ENCODE measurements at places on chromosomes 5 and 9.

- no peak for DNase-seq
- no peaks in the 10 kb centered on the region for H3K27me3 ChIP-seq
- no peak overlapping the region for H3K4me3 ChIP-seq
Measured at GRCh38 chr5:171946000-171946781, 60.2 kb downstream of the FBXW11 start.

- H3K4me3 ChIP-seq: no peak overlapping the region
- H3K36me3 ChIP-seq: peaks cover 9% of the 10 kb centered on the region
- H3K4me1 ChIP-seq: peaks cover 39% of the 10 kb centered on the region
- DNase-seq: no peak
Measured at GRCh38 chr9:36382484-36382883, 17.6 kb downstream of the RNF38 start.

DNA sequence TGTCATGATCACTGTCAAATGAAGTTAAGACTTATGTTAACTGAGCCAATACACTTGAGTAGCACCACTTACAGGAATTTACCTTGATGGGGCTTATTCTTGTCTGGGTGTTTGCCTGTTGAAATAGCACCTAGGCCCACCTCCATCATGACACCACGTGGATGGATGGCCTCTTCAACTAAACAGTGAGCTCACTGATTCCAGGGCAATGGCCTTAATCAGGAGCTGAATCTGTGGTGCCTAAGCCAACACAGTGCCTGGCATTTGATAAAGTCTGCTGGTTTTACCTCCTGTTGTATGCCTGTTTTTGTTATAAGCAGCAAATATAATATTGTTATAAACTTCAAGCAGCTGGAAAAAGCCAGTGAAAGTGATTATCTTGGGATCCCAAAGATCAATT lies 190.5 kb downstream of the LURAP1L start:
- DNase-seq: no peak
- H3K27ac ChIP-seq: no peak overlapping the region
- peaks cover 4% of the 10 kb centered on the region for H3K36me3 ChIP-seq
- H3K27me3 ChIP-seq: no peaks in the 10 kb centered on the region

DNA sequence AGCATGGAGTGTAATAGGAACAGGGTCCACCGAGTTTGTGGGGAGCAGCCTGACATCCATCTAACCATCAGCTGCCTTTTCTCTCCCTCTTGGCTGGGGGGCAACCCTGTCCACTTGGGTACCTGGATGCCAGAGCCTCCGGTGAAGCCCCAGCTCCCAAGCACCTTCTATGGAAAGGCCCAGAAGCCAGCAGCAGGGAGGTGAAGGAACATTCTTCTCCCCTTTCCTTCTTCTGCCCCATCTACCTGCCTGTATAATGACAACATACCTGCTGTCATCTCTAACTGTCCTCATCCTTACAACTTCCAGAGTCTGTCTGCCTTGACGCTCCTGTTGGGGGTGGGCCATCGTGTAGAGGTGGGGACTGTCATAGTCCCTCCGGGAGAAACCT lies 33.1 kb downstream of the THBS4 start:
- no peaks in the 10 kb centered on the region for H3K36me3 ChIP-seq
- H3K4me3 ChIP-seq: no peak overlapping the region
- H3K27ac ChIP-seq: no peak overlapping the region
- H3K27me3 ChIP-seq: peaks cover 8% of the 10 kb centered on the region
- H3K4me1 ChIP-seq: peaks cover 12% of the 10 kb centered on the region

DNA sequence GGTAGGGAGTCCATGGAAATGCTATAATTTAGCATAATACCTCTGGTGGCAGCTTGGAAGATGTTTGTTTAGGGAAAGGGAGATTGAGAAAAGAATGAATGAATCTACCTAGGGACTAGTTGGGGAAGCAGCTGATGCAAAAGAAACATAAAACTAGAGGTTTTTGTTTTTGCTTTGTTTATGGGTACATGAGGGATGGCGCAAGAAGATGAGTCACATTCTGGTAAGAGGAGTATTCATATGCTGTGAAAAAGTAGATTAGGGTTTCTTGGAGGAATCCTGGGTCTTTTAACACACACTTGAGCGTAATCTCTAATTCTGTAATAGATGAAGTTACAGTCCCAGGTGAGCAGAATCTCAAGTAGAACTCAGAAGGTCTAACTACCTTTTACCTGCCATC lies 17.1 kb downstream of the C9orf43 start:
- peaks cover 26% of the 10 kb centered on the region for H3K27me3 ChIP-seq
- no peak overlapping the region for H3K27ac ChIP-seq
- no peak overlapping the region for H3K4me3 ChIP-seq
- H3K4me1 ChIP-seq: peaks cover 5% of the 10 kb centered on the region
- no peaks in the 10 kb centered on the region for H3K36me3 ChIP-seq

DNA sequence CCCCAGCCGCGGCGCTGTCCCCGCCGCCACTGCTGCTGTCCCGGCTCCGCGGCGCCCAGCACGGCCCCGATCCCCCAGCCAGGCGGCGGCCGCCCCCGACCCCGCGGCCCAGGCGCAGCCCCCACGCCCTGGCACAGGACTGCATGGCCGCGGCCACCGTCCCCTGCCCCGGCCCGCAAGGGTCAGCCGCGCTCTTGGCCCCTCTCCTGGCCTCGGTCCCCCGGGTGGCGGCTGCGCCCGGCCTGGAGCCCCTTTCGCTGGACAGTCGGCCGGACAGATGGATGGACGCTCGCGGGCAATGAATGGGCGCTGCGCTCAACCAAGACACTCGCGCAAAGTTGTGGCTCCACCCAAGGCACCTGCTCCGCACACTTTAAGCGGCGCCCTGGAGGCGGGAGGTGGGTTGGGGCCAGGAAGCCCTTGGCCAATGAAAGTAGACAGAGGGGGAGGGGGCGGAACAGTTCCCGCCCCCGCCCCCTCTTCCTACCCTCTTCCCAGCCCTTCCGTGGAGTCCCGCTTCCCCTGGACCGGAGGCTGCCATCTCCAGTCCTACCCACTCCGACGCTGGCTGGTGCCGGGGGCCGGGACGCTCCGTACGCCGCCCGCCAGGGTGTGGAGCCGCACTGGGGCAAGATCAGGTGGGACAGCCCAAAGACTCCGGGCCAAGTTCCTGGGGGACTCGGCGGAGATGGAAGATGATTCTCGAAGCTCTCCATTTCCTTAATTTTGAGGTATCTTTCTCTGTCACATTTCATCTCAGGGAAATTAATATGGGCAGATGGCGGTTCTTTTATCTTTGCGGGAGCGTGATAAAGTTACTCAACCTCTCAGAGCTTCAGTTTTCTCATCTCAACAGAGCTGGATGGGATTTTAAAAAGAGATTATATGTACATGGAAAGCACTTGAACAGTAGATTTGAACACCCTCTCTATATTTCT lies at the start of gene GLDC:
Gene GLDC (minus strand): TSS at position 375 of the 938 bp plus-strand sequence. CDS start 230 bp downstream, at position 145.
- DNase-seq: no peak
- no peaks in the 10 kb centered on the region for H3K36me3 ChIP-seq
- peaks cover 78% of the 10 kb centered on the region for H3K27me3 ChIP-seq

DNA sequence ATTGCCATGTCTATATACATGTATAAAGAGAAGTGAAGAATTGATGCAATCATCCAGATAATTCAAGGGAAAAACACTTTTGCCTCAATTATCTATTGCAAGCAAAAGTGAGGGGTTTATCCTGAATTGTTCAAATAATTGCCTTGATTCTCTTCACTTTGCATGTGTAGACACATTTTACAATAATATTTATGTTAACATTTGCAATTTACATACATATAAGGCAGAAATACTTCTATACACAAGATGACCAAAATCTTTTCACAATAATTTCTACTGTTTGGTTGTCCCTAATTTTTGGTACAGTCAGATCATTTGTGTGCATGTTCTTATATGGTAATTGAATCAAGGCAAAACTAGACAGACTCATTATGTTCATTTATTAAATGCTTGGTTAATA lies 285.3 kb upstream of the TMEM161B start:
- H3K27ac ChIP-seq: no peak overlapping the region
- H3K27me3 ChIP-seq: peaks cover 29% of the 10 kb centered on the region
- no peaks in the 10 kb centered on the region for H3K36me3 ChIP-seq
- H3K4me1 ChIP-seq: no peaks in the 10 kb centered on the region

GRCh38 chr5:43729846-43730478 lies 127.0 kb downstream of the NNT start:
- no peak overlapping the region for H3K27ac ChIP-seq
- no peak overlapping the region for H3K4me3 ChIP-seq
- H3K27me3 ChIP-seq: peaks cover 49% of the 10 kb centered on the region
- no peaks in the 10 kb centered on the region for H3K4me1 ChIP-seq
- DNase-seq: no peak

DNA sequence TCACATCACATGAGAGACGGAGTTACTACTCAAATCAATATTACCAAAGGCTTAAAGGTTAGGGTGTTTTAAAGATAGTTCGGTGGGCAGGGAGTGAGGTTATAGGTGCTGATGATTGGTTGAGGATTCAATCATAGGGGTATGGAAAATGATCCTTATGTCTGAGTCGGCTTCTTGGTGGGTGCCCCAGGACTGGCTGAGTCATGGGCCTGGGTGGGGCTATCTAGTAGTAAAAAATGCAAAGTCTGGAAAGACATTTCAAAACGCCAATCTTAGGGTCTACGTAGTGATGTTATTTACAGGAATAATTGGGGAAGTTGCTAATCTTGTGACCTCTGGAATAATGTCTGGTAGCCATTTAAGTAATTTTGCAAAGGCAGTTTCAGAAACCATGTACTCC lies 15.2 kb upstream of the SPIN1 start:
- H3K4me3 ChIP-seq: no peak overlapping the region
- no peaks in the 10 kb centered on the region for H3K4me1 ChIP-seq
- no peak overlapping the region for H3K27ac ChIP-seq
- H3K36me3 ChIP-seq: no peaks in the 10 kb centered on the region
- peaks cover 6% of the 10 kb centered on the region for H3K27me3 ChIP-seq

GRCh38 chr5:167769846-167770413 lies 521.5 kb upstream of the WWC1 start:
- H3K4me1 ChIP-seq: no peaks in the 10 kb centered on the region
- DNase-seq: no peak
- H3K4me3 ChIP-seq: no peak overlapping the region
- no peak overlapping the region for H3K27ac ChIP-seq
- no peaks in the 10 kb centered on the region for H3K36me3 ChIP-seq

DNA sequence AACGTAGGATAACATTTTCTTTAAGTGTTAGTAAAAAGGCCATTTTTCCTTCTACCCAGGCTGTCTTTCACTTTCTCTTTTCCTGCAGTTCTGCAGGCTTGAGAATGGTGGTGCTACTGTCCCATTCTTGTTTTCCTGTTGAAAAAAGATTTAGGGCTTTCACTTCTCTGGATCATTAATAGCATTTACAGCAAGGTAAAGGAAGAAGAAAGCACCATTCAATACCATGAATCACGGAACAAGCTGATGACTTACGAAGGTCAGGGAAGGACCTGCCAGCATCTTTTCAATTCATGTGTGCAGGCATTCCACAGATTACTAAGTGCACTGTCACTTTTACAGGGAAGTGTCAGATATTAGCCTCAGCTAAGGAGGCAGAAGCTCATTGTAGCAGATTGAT lies 292.8 kb downstream of the YTHDC2 start:
- peak overlapping the region; percentile 25 for H3K27ac ChIP-seq
- H3K27me3 ChIP-seq: peaks cover 2% of the 10 kb centered on the region
- H3K36me3 ChIP-seq: no peaks in the 10 kb centered on the region
- peak overlapping the region; percentile 39 for H3K4me3 ChIP-seq

DNA sequence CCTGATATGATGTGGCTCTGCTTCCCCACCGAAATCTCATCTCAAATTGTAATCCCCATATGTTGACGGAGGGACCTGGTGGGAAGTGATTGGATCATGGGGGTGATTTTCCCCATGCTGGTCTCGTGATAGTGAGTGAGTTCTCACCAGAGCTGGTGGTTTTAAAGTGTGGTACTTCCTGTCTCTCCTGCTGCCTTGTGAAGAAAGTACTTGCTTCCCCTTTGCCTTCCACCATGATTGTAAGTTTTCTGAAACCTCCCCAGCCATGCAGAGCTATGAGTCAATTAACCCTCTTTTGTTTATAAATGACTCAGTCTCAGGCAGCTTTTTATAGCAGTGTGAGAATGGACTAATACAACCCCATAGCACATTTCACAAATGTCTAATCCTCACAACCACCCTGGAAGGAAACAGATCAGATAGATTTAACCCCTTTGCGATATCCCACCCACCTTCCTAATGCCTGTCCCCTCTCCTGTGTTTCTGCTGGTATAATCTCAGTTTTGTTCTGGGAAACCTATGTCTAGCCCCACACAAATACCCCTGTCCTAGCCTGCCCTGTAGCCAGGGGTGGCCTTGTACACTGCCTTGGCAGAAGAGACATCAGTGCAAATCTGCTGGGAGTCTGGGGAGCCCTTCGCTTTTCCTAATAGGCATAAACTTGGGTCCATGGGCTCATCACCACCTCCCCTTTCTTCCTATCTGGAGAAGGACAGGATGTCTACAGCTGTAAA lies 157.0 kb upstream of the RAI14 start:
- H3K4me3 ChIP-seq: no peak overlapping the region
- no peaks in the 10 kb centered on the region for H3K27me3 ChIP-seq
- H3K4me1 ChIP-seq: peaks cover 34% of the 10 kb centered on the region

- DNase-seq: no peak
- H3K27me3 ChIP-seq: no peaks in the 10 kb centered on the region
- peaks cover 6% of the 10 kb centered on the region for H3K4me1 ChIP-seq
- peaks cover 2% of the 10 kb centered on the region for H3K36me3 ChIP-seq
- H3K27ac ChIP-seq: no peak overlapping the region
Measured at GRCh38 chr9:99013550-99013949, 69.8 kb downstream of the COL15A1 start.

GRCh38 chr9:6777213-6777902 lies 19.6 kb downstream of the KDM4C start:
- no peaks in the 10 kb centered on the region for H3K36me3 ChIP-seq
- H3K27ac ChIP-seq: no peak overlapping the region
- peak; percentile 17 for DNase-seq
- H3K4me1 ChIP-seq: no peaks in the 10 kb centered on the region
- H3K4me3 ChIP-seq: no peak overlapping the region

- no peaks in the 10 kb centered on the region for H3K4me1 ChIP-seq
- H3K27ac ChIP-seq: no peak overlapping the region
- no peaks in the 10 kb centered on the region for H3K36me3 ChIP-seq
- H3K27me3 ChIP-seq: peaks cover 29% of the 10 kb centered on the region
Measured at GRCh38 chr9:85931495-85931894, 9.5 kb upstream of the NAA35 start.

DNA sequence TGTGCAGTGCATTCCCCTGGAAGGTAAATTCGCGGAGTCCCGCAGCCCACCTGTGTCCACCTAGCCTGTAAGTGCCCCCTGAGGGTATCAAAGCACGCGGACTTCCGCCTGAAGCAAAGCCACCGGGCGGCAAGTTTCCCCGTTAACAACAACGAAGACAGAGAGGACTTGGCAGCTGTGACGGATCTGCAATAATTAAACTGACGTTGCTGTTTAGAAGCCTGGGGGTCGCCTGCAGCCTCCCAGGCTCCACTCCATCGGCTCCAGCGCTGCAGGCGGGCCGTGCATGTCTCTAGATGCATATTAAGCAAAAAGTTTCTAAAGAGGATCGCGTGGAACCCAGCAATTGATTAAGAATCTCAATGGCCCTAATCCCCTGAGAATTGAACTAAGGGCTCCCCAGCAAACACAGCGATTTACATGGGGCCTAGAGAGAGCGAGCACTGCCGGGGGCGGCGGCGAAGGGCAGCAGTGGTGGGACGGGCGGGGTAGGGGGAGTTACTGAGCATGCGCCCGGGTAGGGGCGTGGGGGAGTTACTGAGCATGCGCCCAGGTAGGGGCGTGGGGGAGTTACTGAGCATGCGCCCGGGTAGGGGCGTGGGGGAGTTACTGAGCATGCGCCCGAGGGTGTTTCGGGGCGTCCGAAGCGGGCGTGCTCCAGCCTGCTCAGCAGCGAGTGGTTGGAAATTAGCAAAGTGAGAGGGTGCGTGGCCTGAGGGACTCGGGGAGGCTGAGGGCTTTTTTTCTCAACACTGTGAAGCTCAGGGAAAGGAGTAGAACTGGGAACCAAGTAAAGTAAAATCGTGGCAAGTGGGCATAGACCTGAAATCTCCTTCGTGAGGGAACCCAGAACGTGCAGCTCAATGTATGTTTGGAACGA lies 255.2 kb downstream of the DOCK8 start:
- peaks cover 9% of the 10 kb centered on the region for H3K4me1 ChIP-seq
- no peaks in the 10 kb centered on the region for H3K27me3 ChIP-seq
- DNase-seq: peak; percentile 95
- H3K27ac ChIP-seq: peak overlapping the region; percentile 65
- H3K4me3 ChIP-seq: peak overlapping the region; percentile 96
